Activated CD4-positive, alpha-beta memory T cell treated with anti-CD3 and anti-CD28 coated beads for 36 hours (primary cell): ENCODE measurements at places on chromosomes 1 and 21.

DNA sequence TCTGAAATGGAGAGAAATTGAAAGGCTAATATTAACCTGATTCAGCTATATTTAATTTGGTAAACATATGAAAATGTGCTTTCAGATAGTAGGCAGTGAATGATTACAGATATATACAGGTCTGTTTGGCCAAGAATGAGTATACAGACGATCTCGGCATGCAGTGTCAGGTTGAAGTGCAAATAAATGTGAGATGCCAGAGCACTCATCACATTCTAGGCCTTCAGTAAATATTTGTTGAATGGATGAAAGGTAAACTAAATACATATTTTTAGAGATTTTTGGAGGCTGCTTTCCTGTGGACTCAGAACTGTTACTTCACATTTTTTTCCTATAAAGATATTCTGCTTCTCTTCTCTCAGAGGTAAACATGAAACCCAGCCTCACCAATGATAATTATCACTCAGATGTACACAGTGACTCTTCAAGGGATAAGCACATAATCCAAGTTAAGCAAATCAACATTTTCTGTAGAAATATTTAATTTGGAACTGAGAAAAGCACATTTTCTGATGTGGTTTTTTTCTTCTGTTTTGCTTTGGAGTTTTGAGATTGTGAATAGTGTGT is 702.9 kb downstream of the BRINP3 start:
- DNase-seq, result no peak

GRCh38 chr1:241724741-241725356 is 72.8 kb downstream of the WDR64 start:
- no peak for DNase-seq

DNA sequence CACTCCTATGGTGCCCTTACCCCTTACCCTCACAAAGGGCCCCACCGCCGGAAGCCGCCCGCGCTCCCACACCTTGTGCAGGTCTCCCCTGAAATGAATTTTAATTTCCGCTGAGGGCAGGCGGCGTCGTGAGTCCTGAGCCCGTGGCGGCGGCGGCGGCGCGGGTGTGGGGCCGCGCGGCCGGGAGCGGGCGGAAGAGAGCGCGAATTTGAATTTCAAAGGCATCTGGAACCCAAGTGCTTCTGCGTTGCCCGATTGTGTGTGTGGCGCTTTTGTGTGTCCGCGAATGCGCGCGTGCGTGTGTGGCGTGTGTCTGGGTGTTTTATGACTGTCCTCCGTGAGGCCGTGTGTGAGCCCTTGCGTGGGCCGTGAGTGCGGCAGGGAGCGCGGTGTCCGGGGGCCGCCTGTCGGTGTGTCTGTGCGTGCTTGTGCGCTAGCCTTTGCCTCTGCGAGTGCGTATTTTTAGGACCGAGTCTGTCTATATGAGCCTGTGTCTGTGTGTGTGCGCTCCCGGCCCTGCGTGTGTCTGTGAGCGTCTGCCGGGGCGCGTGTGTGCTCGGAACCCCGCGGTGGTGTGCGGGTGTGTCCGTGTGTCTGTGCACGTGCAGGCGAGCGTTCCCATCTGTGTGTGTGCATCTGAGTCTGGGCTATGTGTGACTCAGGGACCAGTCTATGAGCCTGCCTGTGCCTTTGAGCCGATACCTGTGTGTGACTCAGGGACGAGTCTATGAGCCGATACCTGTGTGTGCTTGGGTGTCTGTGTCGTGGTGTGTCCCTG is 7.9 kb upstream of the ADGRB2 start:
- DNase-seq, result peak; percentile 71

- peak; percentile 82 for DNase-seq
Observed at GRCh38 chr1:46246548-46247435, 771 bp upstream of the RAD54L start.

- no peak for DNase-seq
Observed at GRCh38 chr1:167524651-167525050, 6.3 kb upstream of the CD247 start.

- DNase-seq, result no peak
Observed at GRCh38 chr1:37692834-37693175, 489 bp downstream of the CDCA8 start.

GRCh38 chr1:238409191-238409850 is 518.6 kb upstream of the ZP4 start:
- DNase-seq, result no peak

GRCh38 chr21:34061983-34062382 is 11.4 kb upstream of the MRPS6 start:
- no peak for DNase-seq

DNA sequence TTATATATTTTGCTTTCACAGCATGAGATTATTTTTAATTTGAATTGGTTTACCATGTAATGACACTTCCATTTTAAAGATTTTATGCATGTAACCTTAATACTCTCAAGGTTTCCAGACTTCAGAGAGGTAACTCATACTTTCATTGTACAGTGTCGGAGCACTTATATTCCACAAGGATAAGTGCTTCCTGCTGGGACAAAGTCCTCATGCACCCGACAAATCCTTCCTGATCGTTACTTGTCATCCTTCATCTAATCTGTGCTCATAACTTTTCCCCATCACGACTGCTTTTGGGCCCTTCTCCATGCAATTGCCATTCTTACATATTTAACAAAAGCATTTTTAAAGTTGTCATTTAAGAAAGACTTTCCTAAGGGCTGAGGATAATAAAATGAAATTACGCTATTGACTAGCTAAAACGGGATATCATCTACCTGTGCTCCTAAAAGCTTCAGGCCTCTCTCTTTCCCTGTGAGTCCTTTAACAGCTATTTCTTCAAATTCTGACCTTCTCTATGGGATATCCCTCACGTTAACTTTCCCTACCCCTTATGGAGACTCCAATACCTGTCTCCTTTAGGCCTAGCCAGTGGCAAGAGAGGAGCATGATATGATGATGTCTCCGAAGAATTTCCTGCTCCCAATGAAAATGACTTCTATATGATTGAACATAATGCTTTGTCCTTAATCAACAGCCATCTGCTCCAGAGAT is 59.3 kb downstream of the NCAM2 start:
- DNase-seq, result no peak

- peak; percentile 74 for DNase-seq
Observed at GRCh38 chr1:2786329-2787162, 14.9 kb downstream of the TTC34 start.

GRCh38 chr1:63790989-63791388 is 17.2 kb downstream of the ROR1 start:
- DNase-seq, result no peak

DNA sequence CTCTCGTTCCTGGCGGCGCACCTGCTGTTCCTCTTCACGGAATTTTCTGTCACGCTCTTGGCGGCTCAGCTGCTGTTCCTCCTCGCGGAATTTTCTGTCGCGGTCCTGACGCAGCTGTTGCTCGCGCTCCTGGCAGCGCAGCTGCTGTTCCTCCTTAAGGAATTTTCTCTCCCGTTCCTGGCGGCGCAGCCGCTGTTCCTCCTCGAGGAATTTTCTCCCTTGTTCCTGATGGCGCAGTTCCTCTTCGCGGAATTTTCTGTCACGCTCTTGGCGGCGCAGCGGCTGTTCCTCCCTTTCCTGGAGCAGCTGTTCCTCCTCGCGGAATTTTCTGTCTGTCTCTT is 6.4 kb downstream of the TCHH start:
- DNase-seq, result no peak

GRCh38 chr21:43603641-43604504 is 55.4 kb downstream of the HSF2BP start:
- DNase-seq, result no peak

DNA sequence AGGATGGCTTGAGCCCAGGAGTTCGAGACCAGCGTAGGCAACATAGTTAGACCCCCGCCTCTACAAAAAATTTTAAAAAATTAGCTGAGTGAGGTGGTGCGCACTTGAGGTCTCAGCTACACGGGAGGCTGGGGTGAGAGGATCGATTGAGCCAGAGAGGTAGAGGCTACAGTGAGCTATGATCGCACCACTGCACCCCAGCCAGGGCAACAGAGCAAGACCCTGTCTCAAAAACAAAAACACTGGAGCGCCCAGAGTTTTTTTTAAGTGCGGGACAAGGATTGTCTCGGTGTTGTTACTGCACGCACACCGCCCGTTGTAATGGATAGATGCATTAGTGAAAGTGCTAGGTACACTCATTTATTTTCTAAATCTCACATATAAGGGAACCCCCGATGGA is 37.1 kb downstream of the PIK3CD start:
- DNase-seq, result no peak

GRCh38 chr1:44828841-44829440 is 14.1 kb downstream of the PTCH2 start:
- no peak for DNase-seq

GRCh38 chr1:195828325-195828724 is 779.9 kb downstream of the KCNT2 start:
- DNase-seq, result no peak
